Fibroblast of the conjunctiva (primary cell): ENCODE measurements at places on chromosomes 5 and 9.

DNA sequence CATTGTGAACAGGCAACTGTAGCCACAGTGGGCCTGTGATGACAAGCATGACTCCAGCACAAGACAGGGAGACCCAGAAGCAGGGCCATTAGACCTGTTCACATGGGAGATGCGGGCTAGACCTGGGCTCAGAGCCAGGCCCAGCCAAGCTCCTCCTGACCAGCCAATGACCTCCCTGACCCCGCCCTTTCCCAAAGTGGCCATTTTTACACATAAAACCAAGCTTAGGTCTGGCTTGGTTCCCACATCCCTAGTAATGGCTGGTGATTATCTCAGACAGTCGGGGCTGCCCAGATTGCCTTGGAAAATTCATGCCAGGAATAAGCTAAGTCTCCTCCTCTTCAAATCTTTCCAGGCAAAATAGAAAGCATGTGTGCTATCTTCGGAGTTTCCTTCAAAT is 94.1 kb downstream of the FRMD3 start:
- DNase-seq: peak; percentile 17

DNA sequence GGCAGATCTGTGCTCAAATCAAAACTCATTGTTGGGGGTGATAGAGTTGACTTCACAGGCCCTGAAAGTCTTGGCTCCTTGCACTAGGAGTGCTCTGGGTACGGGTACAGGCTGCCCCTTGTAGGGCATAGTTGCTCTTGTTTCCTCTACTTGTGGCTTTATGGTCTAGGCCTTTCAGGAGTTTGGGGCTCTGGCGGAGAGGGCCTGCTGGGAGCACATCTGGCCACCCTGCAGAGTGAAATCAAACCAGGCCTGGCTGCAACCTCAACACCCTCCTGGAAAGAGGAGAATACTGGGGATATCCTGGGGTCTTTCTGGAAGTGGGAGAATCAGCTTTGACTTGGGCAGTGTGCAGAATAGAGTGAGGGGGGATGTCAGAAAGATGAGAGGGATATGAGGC is 1.5 kb downstream of the TGFBI start:
- DNase-seq: no peak

- DNase-seq: no peak
Observed at GRCh38 chr5:23007236-23007635, 154.1 kb upstream of the CDH12 start.

GRCh38 chr5:14143546-14143840 is 351 bp downstream of the TRIO start:
- no peak for DNase-seq

DNA sequence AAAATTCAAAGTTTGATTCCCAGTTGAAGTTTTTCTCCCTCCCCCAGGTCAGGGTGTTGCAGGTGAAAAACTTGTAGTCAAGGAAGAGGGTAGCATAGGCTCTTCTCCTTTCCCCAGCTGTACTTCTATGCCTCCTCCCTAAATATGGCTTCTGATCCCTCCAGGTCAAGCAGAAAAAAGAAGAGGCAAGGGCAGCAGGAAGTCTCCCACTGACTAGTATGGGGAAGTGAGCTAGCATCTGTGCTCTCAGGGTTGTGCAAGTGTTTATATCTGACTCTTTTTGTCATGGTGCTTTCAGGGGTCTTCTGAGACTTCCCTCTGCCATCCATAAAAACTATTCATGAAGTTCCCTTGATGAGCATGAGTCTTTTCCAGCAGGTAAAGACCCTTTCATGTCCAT is 76.0 kb downstream of the ATPSCKMT start:
- no peak for DNase-seq

- DNase-seq: peak; percentile 13
Observed at GRCh38 chr5:69368458-69369339, 621 bp downstream of the AK6 start.

DNA sequence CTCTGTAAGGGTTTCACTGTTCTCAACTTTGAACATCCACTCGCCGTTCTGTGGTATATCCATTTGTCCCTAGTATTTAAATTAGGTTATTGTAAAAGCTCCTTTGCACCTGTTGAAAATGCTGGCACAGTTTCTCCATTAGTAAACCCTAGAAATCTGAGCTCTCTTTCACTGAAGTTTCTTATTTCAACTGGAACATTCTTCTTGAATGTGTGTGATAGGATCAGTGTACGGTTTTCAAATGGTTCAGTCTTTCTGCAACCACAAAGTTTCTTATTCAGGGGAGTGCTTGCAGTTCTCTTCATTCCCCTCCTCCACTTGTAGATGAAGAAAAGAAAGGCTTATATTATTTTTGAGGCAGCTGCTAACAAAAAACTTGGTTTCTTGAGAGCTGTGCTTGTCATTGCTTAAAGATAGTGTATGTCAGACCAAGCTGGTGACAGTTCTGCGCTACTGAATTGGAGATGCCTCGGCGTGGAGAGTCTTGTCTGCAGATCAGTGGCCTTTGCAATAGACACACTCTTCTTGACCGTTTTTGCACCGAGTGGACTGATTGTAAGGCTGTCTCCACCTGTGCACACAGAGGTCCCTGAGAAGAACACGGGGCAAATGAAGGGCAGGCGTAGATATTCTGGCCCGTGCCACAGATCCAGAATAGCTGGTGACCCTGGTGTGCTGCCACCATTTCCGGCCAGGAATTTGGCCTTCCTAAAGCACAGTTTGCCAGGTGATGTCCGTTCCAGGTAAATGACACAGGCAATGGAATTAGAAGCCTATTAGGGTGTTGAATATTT is 102.2 kb downstream of the TRIO start:
- DNase-seq: no peak

DNA sequence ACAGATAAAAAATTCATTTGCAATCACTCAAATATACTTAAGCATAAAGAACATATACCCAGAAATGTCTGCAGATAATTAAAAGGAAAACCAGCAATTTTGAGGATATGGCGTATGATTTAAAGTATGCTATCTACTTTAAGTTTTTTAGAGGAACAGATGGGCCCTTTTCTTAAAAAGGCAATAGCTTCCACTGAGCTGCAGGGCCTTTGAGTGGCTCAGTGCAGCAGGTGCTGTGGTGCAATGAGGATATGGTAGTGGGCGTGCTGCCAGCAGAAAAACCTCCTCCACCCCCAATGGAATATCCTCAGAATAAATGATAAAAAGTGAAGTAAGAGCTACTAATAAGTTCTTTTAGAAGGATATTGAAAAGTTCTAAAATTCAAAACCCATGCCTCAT is 814.5 kb downstream of the MTRR start:
- no peak for DNase-seq

- DNase-seq: no peak
Observed at GRCh38 chr5:176379881-176380280, 8.5 kb downstream of the NOP16 start.

DNA sequence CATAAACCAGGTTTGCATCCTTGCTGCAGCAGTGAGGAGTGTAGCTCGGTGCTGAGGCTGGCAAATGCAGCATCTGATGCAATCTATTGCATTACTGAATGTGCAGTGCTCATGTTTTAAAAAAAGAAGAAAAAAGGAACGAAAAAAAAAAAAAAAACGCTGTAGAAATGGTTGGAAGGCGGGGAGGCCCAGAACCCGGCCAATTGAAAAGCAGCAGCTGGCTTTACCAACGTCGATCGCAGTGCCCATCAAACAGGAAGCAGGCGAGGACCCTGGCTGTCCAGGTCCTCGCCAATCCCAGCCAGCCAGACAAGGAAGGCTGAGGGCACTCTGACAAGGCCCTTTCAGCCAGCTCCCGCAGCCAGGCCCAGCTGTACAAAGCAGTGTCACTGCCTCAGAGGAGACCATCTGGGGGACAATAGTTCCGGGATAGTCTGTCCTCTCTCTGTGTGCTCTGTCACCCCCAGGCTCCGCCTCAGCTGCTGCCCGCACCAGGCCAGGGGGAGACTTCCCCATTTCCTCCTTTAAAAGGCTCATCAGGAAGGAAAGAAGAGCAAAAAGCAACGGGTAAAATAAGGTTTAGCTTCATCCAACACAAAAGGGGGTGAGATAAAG is 21.8 kb upstream of the CPEB4 start:
- DNase-seq: no peak

- DNase-seq: no peak
Observed at GRCh38 chr5:107365320-107366109, 305.2 kb downstream of the EFNA5 start.

GRCh38 chr5:142246258-142246657 is 78.6 kb downstream of the SPRY4 start:
- DNase-seq: peak; percentile 61

DNA sequence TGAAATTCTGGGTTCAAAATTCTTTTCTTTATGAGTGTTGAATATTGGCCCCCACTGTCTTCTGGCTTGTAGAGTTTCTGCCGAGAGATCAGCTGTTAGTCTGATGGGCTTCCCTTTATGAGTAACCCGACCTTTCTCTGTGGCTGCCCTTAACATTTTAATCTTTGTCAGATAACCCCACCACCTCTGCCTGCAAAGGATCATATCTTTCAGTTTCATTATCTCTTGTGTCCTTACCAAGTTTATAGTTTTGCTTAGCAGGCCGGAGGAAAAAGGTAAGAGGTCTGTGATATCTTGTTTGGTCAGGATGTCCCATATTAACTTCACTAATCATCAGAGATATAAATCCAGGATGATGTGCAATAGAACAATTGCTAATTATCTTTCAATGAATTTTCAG is 970.2 kb upstream of the TYRP1 start:
- no peak for DNase-seq

DNA sequence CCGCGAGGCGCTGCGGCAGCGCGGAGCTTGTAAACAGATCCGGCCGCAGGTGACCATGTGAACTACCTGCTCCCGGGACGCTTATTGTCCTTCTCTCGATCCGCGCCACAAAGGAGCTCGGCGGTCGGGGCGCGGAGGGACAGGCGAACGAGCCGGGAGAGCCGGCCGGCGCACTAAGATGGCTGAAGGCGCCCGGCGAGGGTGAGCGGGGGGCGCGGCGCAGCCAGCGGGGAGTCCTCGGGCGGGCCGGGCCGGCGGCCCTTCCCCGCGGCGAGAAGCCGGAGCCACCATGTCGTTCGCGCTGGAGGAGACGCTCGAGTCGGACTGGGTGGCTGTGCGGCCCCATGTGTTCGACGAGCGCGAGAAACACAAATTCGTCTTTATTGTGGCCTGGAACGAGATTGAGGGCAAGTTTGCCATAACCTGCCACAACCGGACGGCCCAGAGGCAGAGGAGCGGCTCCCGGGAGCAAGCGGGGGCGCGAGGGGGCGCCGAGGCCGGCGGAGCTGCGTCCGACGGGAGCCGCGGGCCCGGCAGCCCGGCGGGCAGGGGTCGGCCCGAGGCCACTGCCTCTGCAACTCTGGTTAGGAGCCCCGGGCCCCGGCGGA is 535 bp downstream of the JMY start:
- DNase-seq: no peak

DNA sequence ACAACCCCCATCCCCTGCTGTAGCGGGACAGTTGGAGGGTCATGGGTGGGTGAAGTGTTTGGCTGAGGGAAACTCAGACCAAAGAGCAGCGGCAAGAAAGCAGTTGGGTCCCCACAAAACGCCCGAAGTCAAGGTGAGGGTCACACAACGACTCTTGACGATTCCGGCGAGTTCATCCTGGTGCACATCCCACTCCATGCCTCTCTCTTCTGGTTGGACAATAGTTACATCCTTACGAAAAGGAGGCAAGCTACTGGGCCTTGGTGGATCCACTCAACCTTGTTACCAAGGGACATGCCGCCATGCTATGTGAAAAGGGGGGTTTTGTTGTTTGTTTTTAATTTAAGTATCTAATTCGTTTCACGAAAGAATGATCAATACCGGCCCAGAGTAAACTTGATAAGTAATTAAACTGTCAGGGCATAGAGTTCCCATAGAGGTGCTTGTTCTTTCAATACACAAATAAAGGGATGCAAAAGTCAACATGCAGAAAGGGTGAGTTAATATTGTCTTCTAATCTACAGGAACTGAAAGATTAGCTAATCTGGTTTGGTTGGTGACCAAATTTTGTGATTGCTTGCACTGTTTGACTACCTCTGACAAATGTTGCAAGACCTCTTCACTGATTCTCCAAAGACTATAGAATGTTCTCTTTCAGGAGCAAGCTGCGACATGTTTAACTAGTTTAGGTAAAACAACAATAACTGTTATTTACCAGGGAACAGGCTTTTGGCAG is 732 bp upstream of the SMIM15 start:
- DNase-seq: peak; percentile 12

GRCh38 chr5:68953875-68954617 is 139.8 kb upstream of the SLC30A5 start:
- peak; percentile 14 for DNase-seq

DNA sequence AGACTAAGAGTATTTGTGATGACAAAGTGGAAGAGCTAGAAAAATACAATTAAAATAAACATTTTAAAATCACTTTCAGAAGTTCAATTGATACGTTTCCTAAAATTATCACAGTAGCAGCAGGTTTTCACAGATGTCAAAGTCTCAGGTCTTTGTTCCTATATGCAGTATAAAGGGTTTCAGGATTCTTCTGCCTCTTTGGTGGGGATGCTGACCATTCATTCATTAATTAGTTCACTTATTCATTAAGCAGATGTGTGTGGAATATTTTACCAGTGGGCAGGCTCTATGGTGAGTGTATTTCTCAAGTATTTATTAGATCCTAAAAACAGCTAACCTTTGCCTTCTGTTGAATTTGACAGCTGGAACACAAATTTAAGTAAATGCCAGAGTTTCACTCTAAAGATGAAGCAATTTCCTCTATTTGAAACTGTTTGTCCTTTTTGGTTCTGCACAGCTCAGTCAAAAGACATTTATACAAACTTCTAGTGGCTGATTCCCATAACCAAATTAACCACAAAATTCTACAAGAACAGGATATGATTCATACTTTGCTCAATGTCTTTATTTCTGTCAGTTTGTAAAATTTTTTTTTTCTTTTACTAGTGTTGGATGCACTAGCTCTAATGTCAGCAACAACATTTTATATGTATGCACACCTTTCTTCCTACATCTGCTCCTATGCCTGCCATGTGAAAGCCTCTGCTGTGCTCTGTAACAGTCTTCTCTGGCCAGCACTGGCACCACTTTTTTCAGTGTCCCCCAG is 75.9 kb upstream of the PRR16 start:
- DNase-seq: peak; percentile 87

DNA sequence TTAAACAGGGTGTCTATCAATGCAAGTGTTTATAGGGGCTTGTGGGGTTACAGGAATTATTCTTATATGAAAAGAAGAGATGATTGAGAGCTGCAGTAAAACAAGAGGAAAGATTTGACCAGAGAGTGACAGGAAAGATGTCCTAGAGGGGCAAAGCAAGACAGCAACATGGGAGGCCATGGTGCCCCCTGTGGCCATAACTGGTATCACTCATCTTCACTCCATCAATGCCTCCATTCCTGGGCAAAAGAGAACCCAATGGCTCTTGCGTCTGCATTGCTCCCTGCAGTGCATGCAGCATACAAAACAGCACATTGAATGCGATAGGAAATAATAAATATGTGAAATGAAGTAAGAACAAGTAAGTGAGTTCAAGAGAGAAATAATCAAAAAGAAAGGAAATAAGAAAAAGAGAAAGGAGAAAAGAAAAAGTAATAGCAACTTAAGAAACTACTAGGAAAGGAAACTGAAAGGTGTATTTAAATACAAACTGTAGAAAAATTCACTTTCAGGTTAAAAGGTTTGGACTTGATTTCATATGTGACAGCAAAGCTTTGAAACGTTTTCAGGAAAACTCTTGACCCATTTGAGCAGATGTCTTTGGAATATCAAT is 206.6 kb downstream of the SEMA5A start:
- no peak for DNase-seq

- DNase-seq: peak; percentile 77
Observed at GRCh38 chr5:41793141-41793770, 77.0 kb downstream of the OXCT1 start.

GRCh38 chr9:135743546-135744332 is 41.8 kb downstream of the KCNT1 start:
- no peak for DNase-seq
